NCI-H1092 (cell line): ENCODE measurements at places on chromosomes 2 and 18.

- no peak for DNase-seq
Measured at GRCh38 chr2:152564754-152565551, 152.3 kb downstream of the PRPF40A start.

- no peak for DNase-seq
Measured at GRCh38 chr2:3199627-3200345, 177.8 kb downstream of the EIPR1 start.

GRCh38 chr2:221370076-221370856 is 201.8 kb downstream of the EPHA4 start:
- DNase-seq = no peak

DNA sequence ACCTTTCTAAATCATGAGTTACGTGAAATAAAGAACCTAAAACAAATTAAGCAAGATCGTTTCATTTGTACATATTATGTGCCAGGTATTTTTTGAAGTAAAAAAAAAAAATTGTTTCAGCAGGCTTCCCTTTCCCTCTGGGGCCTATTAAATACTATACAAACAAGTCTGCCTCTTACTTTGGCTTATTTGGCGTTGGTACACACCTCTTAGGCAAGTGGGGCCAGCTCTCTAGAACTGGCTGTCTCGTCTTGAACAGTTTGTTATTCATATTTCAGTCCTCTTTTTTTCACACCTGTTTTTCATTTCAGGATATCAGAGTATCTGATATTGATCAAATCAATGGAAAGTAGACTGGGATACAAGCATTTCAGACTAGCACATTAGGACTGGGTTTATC is 27.4 kb upstream of the PPP3R1 start:
- peak; percentile 20 for DNase-seq

- DNase-seq = no peak
Measured at GRCh38 chr2:134402410-134402809, 148.5 kb downstream of the MGAT5 start.

DNA sequence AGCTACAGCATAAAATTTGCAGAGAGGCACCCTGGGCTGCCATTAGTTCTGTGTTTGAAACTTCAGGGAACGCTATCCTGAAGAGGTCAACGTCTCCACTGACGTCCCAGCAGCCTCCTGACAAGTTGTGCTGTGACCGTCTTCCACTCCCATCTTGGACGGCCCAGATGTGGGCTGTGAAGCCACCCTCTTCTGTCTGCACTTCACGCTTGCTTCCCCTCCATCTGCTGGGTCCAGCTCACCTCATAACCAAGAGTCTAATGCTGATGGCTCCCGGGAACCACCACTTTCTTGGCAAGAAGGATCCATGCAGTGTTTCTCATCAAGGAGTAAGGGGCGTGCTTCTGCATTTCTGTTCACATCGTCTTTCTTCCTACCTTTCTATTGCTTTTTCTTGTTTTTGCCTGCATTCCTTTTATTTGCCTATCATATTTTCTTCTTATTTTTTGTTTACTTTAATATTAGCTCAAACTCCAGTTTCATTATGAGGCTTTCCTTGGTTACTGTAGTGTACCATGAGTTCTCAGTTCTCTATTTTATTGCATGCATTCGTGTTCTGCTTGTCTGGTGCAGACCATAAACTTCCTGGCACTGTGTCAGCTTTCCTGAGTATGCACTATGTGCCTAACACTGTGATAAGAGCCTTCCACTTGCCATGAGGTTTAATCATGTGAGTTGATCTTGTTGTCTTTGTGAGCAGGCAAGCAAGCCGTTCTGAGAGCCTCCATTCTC is 631.8 kb upstream of the RAB6C start:
- no peak for DNase-seq

GRCh38 chr2:181393472-181393871 is 63.7 kb upstream of the ITGA4 start:
- DNase-seq = no peak
